ENCODE measurements at places on chromosomes 7 and 10. TPM values are rescaled to one million over a fixed set of nuclear protein-coding genes. Genes with fewer than 3 reads are reported as not detected.

DNA sequence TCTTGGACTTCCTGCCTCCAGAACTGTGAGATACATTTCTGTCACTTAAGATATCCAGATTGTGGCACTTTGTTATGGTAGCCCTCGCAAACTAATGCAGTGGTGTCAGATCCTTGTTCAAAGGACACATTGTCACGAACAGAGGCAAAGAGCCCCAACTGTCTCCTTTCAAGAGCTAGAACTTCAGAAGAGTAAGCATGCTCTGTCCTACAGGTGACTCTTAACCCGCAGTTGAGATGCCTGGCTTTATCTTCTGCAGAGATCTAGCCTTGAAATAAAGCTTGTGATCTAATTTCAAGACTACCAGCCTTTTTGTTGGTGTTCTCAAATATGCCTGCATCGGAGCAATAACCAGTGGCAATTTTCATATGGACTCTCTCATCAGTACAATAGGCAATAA is 134.4 kb downstream of the ATXN7L1 start:
- DNase-seq = no peak

DNA sequence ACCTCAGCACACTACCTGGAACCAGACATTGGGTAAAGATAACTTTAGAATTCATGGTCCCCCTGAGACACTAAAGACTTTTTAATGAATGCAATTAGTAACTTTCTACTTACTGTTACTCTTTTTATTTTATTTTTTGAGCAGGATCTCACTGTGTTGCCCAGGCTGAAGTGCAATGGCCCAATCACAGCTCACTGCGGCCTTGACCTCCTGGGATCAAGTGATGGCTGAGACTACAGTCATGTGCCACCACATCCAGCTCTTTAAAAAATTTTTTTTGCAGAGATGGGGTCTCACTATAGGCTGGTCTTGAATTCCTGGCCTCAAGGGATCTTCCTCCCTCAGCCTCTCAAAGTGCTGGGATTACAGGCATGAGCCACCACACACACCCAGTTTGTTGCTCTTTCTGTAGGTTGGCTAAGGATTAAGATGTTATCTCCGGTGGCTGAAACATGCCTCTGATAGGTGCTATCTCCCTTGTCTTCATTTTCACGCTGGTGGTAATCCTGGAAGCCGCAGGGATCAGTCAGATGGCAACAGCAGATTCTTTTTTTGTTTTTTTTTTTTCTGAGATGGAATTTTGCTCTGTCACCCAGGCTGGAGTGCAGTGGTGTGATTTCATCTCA is 128.3 kb downstream of the TCF7L2 start:
- no peak for DNase-seq

DNA sequence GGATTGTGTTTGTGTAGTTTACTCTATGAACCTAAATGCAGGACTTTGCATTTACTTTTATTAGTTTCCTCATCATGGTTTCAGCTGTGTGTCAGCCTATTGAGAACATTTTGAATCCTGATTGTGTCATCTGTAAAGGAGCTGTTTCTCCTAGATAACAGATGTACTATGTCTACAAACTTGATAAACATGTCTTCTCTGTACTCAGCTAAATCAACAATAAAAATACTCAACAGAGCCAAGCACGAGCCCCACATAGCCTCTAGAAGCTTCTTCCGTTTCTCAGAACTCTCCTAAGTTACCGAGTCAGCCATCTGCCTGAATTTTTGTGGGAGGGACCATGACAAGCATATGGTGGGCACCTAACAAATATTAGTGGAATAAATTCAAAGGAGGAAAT is 234.7 kb downstream of the SKAP2 start:
- no peak for DNase-seq

DNA sequence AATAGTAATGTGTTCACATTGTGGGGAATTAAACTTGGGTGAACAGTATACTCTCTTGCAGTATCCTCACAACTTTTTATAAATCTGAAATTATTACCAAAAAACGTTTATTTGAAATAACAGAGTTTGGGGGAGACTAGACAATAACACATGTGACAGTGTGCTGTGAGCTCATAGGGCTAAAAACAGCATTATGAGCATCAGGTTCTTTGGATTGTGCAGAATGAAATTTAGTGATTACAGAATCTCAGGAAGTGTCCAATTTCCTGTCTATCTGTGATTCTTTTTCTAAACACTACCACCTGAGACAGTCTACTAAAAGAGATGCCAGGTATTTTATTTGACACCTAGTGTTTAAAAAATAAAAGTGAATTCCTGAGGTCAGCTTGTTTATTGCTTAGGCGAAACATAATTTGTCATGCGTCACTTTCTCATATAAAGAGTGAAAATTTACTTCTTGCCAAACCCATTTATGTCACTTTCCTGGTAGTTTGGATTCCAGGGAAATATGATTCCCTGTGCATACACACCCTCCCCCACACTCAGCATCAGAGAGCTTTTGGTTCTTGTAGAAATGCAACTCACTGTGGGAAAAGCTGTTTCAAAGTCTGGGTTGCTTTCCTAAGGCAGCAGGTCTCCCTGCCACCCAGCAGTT is 71.2 kb downstream of the AOAH start:
- DNase-seq = no peak

DNA sequence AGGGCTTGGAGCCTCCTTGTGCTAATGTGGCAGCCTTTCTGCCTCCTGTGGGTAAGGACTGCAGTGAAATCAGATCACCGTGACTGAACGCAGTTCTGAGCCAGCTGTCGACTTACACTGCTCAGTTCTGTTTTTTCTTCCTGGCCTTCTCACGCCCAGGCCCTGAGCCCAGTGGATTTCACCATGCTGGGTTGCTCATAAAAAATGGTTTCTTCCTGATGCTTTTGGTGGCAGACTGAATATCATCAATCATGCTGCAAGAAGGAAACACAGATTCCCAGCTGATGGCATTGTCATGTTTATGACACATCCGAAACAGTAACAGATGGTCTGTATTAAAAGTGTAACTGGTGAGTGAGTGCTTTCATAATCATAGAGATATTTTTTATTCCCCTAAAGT is 389.6 kb downstream of the GALNT17 start:
- DNase-seq = no peak

GRCh38 chr10:28743576-28743975 is 66.3 kb downstream of the BAMBI start:
- DNase-seq = no peak

COBL gene
- total RNA-seq = 19.3 TPM
